ENCODE measurements at places on chromosomes 2 and 18. TPM values are rescaled to one million over a fixed set of nuclear protein-coding genes. Genes with fewer than 3 reads are reported as not detected.

C2orf66 gene
- total RNA-seq = not detected

MYOM1 gene
- 0.17 TPM for total RNA-seq

CLASP1 gene
- total RNA-seq = 45.9 TPM

MC2R gene
- not detected for total RNA-seq

ASPRV1 gene
- total RNA-seq = 0.64 TPM

ACTG2 gene
- total RNA-seq = 1.4 TPM

LIMS4 gene
- 0.55 TPM for total RNA-seq

NOTO gene
- total RNA-seq = 0.66 TPM

UGT1A8 gene
- not detected for total RNA-seq

EN1 gene
- not detected for total RNA-seq

NEMP2 gene
- 6.6 TPM for total RNA-seq

C2orf78 gene
- total RNA-seq = 0.09 TPM

LOXL3 gene
- total RNA-seq = 29.8 TPM

CRYGC gene
- not detected for total RNA-seq

STON1 gene
- total RNA-seq = 5.5 TPM

GMCL1 gene
- 20.6 TPM for total RNA-seq

KCNG2 gene
- 0.15 TPM for total RNA-seq

TRAPPC8 gene
- total RNA-seq = 40.4 TPM

IGFBP5 gene
- total RNA-seq = 0.61 TPM

FOXD4L1 gene
- not detected for total RNA-seq

ZC3H6 gene
- total RNA-seq = 3.5 TPM

SLC8A1 gene
- total RNA-seq = 1.7 TPM

NDC80 gene
- 38.5 TPM for total RNA-seq

DTYMK gene
- total RNA-seq = 76.0 TPM

ADGRF3 gene
- total RNA-seq = 0.09 TPM

SERPINB3 gene
- total RNA-seq = 1.7 TPM

METTL8 gene
- 40.9 TPM for total RNA-seq

RAB6C gene
- not detected for total RNA-seq
